Erythroblast (primary cell): ENCODE measurements at places on chromosomes 7 and 10.

DNA sequence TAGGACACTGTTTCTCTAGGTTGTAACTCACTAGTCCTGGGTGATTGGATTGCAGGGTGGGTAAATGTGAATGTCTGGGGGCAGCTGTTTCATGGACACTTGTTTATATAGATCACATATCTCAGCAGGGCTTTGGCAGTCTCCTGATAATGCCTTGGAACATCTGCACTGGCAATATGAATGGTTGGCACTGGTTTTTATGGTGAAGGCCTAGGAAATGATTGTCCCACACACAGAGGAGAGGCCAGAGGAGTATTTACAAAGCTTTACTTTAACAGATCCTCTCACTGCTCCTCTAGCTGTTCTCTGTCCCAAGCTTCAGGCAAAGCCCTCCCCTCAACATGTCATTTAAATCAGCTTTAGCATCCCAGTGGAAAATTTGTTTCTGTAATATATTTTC is 171.3 kb upstream of the STEAP4 start:
- no peak for DNase-seq

GRCh38 chr10:127939786-127940330 is 33.0 kb downstream of the PTPRE start:
- DNase-seq: no peak

GRCh38 chr10:73906524-73907447 is 4.1 kb upstream of the PLAU start:
- no peak for DNase-seq

- DNase-seq: no peak
Observed at GRCh38 chr10:114174695-114175188, 739 bp upstream of the CCDC186 start.

DNA sequence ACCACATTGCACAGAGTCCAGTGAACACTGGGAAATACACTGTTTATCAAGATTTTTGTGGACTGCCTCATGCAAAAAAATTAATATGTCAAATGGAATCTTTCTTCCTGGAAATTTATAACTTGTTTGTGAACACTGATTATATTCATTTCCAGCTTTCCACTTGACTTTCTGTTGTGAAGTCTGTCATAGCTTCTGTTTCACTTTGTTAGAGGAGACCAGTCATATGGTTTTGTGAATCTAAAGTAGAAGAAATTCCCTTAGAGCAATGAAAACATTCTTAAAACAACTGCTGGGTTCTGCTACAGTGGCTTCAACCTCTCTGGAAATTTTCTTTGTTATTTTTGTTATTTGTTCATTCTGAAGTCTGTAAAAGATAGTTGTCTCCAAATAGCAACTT is 349.5 kb upstream of the NFE2L3 start:
- DNase-seq: no peak

- DNase-seq: no peak
Observed at GRCh38 chr10:25556457-25556856, 377.6 kb upstream of the MYO3A start.

DNA sequence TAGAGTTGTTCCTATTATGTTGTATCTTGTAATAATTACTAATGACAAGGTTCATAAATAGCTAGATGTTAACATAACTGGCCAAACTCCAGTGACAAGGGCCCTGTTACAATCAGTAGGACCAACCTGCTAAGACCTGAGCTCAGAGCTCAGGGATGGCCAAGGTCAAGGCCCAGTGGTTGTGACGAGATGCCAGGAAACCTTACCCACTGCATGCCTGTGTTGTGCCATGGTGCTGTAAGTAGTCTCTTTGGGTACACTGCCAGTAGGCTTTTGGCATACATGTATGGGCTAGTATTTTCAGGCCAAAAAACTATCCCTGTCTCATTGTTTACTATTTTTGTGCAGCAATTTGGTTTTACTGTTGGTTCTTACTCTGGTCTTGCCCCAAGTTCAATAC is 7.9 kb upstream of the IDI2 start:
- DNase-seq: no peak

- no peak for DNase-seq
Observed at GRCh38 chr10:118974951-118975350, 54.6 kb upstream of the NANOS1 start.

GRCh38 chr7:137395420-137395819 is 51.9 kb upstream of the PTN start:
- DNase-seq: no peak

GRCh38 chr10:127836966-127837365 is 55.8 kb downstream of the CLRN3 start:
- no peak for DNase-seq

- peak; percentile 63 for DNase-seq
Observed at GRCh38 chr7:144437370-144438191, 34.1 kb upstream of the NOBOX start.

GRCh38 chr10:132989476-132990415 is 47.4 kb upstream of the CFAP46 start:
- no peak for DNase-seq

DNA sequence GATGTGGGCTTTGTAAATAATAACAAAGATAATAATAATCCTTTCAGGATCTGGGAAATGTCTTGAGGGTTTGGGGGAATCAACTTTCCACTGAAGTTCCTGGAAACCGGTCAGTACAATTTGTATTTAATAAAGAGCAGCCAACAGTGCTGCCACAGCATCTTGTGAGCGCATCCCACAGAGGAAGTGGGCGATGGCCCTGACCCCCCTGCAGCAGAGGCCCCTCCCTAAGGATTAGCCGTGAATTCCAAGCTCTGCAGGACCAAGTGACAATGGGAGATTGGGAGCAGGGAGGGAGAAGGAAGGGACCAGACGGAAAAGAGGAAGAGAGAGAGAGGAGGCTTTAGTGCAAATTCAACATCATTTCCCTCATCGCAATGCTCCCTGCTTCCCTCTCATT is 349.2 kb downstream of the RNLS start:
- DNase-seq: no peak

- DNase-seq: peak; percentile 73
Observed at GRCh38 chr7:150966002-150966401, 12.1 kb downstream of the KCNH2 start.

DNA sequence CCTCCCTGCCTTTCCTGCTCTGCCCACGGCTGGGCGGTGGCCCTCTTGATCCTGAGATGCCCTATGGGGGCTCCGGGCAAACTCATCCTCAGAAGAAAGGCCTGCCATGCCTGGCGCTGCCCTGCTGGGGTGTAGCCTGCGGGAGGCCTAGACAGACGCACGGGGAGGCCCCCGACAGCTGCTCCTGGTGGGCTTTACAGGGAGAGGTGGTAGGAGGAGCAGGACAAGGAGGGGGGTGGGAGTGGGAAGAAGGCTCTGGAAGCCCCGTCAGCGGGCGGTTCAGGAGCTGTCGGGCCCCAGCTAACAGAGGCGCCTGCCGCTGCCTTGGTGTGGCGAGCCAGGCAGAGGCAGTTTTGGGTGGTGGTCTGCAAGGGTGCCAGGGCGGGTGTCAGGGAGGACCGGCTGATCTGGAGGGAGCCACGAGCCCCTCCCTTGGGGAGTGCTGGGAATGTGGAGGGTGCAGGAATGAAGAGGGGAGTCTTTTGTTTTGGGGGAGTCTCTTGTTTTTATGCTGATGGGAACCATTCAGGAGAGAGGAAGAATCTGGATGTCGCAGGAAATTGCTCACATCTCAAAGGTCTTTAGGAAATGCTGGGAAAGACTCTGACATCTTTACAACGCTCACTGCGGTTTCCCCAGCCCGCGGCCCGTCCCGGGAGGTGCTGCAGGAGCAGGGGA is 63.5 kb downstream of the CFAP46 start:
- DNase-seq: no peak

DNA sequence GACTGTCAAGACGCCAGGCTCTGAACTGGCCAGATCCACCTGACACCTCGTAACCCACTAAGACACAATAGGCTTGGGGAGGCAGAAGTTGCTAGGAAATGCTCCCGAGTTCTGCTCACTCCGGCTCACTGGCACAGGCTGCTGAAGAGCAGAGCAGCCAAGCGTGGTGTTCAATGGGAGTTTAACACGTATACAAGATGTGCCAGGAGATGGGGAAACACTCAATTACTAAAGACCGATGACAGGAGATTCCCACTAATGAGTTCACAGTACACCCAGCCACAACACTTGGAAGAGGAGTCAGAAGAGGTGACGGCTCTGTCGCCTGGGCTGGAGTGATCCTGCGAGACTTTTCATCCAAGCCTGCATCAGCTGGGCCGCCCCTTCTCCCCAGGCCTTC is 303.4 kb downstream of the GFRA1 start:
- DNase-seq: no peak

DNA sequence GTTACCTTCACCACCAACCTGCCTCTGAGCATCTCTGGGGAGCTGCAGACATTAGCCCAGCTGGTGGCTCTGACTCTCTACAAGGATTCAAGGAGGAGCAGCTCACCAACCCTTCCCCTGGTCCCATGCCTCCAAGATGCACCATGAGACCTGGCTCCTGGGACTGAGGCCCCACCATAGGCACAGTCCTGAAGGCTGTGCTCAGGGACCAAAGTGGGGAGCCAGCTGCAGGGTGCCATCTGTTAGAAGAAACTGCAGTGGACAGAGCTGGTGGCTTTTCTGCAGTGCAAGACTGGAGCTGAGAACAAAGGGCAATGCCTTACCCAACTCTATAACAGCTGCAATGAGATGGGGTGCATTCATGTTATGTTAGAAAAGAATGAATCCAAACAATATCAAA is 581.6 kb downstream of the TCERG1L start:
- DNase-seq: no peak

GRCh38 chr7:134375206-134375605 is 58.5 kb upstream of the SLC35B4 start:
- no peak for DNase-seq

DNA sequence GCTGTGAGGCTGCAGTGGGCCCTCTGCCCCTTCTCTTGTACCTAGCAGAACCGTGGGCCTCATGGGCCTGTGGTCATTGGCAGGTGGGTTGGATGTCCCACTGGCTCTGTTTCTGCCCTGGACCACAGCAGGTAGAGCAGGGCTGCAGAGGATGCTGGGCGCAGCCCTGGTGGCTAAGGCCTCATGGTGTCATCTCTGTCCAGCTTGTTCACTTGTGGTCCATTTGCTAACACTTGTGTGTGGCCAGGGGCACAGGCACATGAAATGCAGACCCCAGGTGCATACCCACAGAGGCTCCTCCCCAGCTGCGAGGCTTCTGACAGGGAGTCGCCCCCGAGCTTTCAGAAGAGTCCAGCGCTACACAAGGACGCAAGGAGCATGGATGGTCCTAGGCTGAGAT is 22.4 kb upstream of the TBRG4 start:
- DNase-seq: no peak

- DNase-seq: no peak
Observed at GRCh38 chr10:33661580-33662336, 327.3 kb upstream of the NRP1 start.

DNA sequence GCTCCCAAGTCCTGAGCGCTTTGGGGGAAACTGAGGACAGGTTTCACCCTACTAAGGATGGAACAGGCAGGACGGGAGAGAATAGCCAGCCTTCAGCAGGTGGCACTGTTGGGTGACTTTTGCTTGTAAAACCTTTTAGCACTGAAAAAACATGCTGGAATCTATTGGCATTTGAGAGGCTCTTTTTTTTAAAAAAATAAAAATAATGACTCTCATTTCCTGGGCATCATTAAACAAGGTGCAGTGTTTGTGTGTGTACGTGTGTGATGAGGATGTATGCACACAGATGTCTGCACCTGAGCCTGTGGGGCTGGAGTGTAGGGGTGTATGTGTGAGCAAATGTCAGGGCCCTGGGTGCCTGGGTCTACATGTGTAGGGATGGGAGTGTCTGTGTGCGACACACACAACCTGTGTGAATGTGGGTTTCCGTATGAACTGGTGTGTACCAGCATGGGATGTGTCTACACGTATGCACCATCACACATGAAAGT is 177.9 kb downstream of the RPS24 start:
- DNase-seq: no peak

GRCh38 chr7:33185786-33186185 is 56.4 kb downstream of the BBS9 start:
- peak; percentile 41 for DNase-seq

DNA sequence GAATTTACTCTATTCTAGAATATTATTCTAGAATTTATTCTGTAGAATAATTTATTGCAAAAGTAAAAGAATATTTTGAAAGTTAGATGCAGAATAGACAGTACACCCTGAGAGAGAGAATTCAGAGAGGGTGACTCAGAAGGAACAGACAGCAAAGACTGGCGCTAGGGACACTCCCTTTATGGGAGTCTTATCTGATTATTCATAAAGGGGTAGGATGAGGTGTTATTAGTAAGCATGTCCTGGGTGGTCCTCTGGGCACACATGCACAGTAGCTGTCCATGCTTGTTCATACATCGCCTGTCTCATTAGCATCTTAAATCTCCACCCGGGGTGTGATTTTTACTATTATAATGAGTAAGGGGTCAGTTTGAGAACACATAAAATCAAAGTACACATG is 100.1 kb downstream of the XPNPEP1 start:
- DNase-seq: no peak

DNA sequence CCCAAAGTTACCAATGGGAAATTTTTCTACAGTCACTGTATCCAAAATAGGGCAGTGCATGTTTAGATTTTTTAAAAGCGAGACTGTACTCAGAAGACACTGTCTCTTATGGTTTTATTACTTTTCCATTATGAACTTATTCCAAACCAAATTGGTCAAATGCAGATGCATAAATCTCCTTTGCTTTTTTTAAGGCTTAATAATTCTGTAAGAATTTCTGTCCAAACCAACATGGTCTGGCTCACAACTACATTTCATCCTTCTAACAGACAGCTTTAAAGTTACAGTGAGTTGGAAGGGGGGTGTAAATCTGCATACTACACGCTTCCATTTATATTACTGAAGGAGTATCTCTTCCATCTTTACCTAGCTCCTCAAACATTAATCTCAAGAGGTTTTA is 199.2 kb downstream of the SLC25A13 start:
- DNase-seq: no peak

GRCh38 chr10:113171662-113172061 is 221.6 kb downstream of the TCF7L2 start:
- DNase-seq: no peak
